Stimulated activated CD4-positive, alpha-beta T cell treated with anti-CD3 and anti-CD28 coated beads, Interleukin-12 subunit alpha, Interleukin-12 subunit beta, amount 100 ng/mL, for 4 hours (primary cell): ENCODE measurements at places on chromosomes 6 and 20.

GRCh38 chr6:35370785-35371493 is 28.6 kb downstream of the PPARD start:
- DNase-seq: no peak

GRCh38 chr6:54595844-54596243 is 250.7 kb upstream of the FAM83B start:
- no peak for DNase-seq

DNA sequence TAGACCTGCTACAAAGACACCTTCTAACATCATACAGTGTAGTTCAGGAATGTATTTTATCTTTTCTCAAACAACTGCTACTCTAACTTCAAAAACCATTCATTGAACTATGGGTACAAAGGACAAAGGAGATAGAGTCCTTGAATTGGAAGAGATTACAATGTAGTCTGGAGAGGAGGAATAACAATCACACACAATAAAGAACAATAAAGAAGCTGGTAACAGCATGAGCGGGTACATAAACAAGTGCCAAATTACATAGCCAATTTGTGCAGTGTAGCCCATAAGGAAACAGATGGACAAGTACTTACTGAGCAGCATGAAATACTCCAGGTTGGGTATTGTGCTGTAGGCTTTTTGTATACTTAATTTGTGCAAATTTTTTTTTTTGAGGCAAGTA is 44.3 kb downstream of the OSTM1 start:
- no peak for DNase-seq

DNA sequence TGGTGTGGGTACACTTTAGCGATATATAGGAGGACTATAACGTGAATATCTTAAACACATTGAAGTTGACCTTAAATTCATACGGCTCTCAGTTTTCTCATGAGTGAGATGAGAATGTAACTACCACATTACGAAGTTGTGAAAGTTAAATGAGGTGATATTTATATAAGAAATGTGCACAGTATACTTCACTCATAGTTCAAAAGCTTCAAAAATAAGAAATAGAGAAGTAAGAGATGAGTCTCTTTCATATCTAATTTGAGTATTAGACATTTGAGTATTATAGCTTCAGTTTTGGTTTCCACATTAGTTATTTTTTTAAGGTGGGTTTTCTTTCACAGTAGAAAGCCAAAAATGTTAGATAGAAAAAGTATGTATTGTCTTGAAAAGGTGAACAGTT is 183.3 kb downstream of the NKAIN2 start:
- no peak for DNase-seq

DNA sequence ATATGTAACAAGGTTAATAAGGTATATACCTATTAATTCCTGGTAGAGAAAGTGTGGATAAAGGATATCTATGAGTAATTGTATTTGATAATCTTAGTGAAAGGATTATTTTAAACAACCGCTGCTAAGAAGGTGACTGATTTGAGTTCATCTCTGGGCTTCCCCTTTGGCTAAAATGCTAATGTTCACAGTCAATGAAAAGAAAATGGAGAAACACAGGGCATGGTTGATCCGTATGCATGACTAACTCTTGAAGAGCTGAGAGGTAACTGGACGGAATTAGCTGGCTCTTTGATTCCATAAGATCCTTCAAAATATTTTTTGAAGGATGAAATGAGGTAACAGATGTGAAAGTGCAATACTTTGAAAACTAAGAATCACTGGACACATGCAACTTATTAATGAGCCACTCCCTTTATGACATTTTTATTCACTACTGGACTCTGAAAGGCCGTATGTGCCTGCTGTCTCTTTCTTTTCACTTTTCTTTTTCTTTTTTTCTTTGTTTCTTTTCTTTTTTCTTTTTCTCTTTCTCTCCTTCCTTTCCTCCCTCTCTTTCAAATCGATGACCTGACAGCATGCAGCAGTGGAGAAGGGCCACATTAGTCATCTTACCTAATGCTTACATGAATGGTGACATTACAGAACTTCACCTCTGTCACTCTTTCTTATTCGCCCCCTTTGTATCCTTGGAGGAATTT is 464.6 kb downstream of the CDKAL1 start:
- DNase-seq: no peak

- DNase-seq: no peak
Measured at GRCh38 chr20:20393207-20394120, 25.6 kb downstream of the INSM1 start.

DNA sequence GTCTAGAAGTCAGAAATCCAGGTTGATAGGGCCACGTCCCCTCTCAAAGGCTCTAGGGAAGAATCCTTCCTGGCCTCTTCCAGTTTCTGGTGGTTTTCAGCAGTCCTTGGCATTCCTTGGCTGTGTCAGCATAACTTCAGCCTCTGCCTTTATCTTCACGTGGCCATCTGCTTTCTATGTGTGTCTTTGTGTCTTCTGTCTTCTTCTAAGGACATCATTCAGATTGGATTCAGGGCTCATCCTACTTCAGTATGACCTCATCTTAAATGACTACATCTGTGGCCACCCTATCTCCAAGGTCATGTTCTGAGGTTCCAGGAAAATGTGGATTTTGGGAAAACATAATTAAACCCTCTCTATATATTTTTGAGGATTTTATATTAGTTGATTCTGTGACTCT is 23.0 kb downstream of the C6orf89 start:
- no peak for DNase-seq

- DNase-seq: no peak
Measured at GRCh38 chr6:7562769-7563168, 21.3 kb downstream of the DSP start.

GRCh38 chr6:18835976-18836375 is 448.8 kb downstream of the RNF144B start:
- DNase-seq: no peak
